Activated effector memory CD4-positive, alpha-beta T cell treated with anti-CD3 and anti-CD28 coated beads, Interleukin-2, amount 50 U/mL, for 16 hours (primary cell): ENCODE measurements at places on chromosomes 5 and 9.

DNA sequence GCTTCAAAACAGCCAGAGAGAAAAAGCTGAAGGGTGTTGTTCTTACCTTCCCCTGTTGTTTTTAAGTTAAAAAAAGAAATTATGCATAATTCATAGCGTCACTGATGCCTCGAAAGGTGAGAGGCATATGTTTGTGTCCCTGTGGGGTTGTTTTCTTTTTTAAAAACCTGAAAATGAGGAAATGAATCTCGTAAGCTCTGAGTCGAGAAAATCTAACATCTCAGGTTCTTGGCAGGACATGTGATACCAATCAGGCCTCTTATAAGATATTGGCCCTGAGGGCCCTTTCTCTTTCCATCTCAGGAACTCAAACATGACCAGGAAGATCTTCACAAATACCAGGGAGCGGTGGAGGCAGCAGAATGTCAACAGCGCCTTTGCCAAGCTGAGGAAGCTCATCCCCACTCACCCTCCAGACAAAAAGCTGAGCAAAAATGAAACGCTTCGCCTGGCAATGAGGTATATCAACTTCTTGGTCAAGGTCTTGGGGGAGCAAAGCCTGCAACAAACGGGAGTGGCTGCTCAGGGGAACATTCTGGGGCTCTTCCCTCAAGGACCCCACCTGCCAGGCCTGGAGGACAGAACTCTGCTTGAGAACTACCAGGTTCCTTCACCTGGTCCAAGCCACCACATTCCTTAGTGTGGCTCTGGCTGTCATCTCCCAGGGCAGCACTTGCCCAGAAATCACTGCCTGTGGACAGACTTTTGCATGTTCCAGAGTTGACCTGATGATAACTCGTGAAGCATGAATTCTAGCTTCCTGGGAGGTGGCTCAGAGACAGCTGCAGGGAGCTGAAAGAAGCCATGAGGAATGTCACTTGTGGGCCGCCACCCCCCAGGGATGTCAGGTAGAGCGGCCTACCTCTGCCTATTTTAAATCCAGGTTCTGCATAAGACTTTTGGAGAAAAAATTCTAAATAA is at the start of gene TAL2:
TSS of gene TAL2 (plus strand) at position 274 of the 921 bp plus-strand sequence. CDS start at position 314, 40 bp downstream.
- DNase-seq, result no peak

GRCh38 chr5:149424371-149425315 is 45.6 kb upstream of the IL17B start:
- no peak for DNase-seq

DNA sequence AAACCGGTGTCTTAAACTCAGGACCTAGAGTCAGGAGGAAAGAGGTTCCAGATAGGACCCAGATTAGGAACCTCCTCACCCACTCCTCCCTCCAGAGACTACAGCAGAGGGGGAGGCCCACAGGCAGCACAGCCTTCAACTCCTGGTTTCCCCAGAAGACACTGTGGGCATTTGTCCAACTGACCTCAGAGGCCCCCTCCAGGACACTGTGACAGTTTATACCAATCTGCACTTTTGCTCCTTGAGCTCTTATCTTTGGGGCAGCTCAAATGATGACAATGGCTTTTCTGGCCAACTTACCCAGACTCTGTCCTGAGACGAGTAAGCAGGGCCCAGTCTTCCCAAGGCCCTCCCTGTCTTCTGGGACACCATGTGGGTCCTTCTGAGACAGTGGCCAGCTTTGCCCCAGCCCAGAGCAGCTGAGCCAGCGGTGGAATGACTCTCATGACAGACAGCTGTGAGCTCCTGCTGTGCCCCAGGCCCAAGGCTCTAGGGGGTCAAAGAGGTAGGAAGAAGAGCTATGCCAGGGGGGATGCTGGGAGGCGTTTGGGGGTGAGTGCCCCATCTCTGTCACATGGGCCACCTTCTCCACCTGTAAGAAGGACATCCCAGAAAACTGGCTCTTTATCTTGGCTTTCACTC is 14.3 kb downstream of the OR2V2 start:
- DNase-seq, result no peak

GRCh38 chr9:3035579-3036332 is 191.9 kb upstream of the PUM3 start:
- DNase-seq, result no peak

DNA sequence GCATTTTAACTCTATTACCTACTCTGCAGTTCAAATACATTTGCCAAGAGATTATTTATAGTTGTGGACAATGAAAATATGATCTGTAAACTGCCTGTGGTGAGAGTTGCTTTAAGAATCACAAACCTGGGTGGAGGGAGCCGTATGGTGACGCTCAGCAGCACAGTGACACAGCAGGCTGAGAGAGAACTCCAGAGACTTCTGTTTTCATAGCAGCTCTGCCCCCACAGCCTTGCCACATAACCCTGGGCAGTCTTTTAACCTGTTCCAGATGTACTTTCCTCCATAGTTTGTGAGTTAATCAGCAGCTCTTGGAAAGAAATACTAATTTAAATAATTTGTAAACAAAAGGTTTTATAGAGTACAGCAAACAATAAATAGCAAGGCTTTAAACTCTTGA is 450.5 kb downstream of the ELAVL2 start:
- DNase-seq, result no peak

- DNase-seq, result no peak
These were observed 8.0 kb downstream of the PCDH1 start for GRCh38 chr5:141870228-141870627.

DNA sequence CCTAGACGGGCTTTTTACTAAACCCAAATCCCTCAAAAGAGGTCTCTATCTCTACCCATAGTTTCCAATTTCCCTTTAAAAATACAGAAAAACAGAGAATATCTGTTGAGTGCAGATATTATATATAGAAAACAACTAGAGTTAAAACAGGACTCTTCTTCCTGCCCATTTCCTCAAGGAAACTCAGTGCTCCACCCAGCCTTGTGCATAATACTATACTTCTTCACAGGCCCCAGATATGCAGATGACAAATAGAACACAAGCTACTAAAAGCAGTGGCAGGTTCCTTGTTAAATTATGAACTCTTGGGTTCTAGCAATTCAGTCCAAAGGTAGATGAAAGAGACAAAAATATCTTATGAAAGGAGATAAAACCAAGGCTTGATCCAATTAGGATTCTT is 200.2 kb downstream of the TSSK1B start:
- no peak for DNase-seq

GRCh38 chr9:101668421-101668820 is 70.0 kb downstream of the GRIN3A start:
- DNase-seq, result no peak

DNA sequence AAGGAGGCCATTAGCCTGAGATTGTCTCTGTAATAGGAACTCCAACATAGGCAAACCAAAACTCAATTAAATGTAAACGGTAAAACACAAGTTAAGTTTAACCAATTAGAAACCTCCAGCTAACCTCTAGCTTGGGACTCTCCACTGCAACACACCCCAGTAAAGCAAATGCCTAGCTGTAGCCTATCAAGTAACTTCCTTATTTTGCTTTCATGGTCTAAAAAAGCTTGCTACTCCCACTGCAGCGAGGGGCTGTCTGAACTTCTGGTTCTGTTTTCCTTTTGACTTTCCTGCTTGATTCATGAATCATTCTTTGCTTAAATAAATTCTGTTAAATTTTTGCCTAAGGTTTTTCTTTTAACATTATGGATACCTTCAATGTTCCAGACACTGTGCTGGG is 24.4 kb upstream of the C5orf46 start:
- no peak for DNase-seq

- no peak for DNase-seq
These were observed 179.4 kb downstream of the PPP2R2B start for GRCh38 chr5:146699138-146699537.

GRCh38 chr9:105858006-105858690 is 163.8 kb downstream of the TMEM38B start:
- no peak for DNase-seq

DNA sequence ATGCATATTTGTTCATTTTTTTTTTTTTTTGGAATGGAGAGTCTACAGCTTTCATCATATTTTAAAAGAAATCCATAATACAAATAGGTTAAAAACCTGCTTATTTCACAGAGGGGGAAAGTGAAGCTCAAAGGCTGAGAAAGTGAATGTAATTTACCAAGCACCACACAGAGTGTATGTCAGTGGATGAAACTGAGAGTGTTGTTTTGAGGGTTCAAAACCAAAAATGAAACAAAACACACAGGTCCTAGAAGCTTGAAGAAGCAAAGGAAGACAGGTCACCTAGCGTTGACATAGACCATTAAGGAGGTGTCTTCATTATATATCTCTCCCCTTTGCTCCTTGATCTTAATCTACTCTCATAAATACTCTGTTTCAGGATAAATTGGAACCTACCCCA is 7.5 kb downstream of the NMUR2 start:
- no peak for DNase-seq

- DNase-seq, result no peak
These were observed at the start of gene LURAP1L for GRCh38 chr9:12774861-12775678. TSS of gene LURAP1L (plus strand) at chr9:12775020. CDS start at chr9:12775716, 696 bp downstream.

DNA sequence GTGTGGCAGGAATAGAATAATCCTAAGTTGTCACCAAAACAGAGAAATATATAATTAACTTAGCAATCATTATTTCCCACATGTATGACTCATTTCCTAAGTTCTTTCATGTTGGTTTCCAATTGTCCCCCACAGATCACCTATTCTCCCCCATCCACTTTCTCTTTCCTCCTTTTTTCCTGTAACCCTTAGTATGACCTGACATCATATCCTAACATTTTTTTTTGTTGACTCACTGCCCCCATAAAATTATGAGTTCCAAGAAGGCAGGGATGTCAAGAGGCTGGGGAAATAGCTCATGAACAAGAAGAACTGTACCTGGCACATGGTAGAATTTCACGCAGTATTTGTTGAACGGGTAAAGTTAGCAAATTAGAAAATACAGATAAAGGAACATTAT is 186.7 kb downstream of the DCP2 start:
- DNase-seq, result no peak

GRCh38 chr5:124079062-124079461 is 567.1 kb downstream of the CSNK1G3 start:
- no peak for DNase-seq

GRCh38 chr5:122559676-122560075 is 215.2 kb upstream of the SNX2 start:
- DNase-seq, result no peak

- DNase-seq, result no peak
These were observed 567.7 kb downstream of the CAAP1 start for GRCh38 chr9:26324786-26325443.

DNA sequence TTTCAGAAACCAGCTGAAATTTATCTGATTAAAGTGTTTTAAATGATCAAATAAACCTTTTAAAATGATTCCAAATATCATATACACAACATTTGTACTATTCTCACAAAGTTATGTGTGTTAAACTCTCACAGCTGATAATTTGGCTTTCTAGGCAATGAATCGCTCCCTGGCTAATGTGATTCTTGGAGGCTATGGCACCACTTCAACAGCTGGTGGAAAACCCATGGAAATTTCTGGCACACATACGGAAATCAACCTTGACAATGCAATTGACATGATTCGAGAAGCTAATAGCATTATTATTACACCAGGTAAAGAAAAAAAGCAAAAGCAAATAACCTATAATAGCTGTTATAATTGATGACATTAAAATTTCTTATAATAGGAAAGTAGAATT is 72.4 kb downstream of the NNT start:
- no peak for DNase-seq

DNA sequence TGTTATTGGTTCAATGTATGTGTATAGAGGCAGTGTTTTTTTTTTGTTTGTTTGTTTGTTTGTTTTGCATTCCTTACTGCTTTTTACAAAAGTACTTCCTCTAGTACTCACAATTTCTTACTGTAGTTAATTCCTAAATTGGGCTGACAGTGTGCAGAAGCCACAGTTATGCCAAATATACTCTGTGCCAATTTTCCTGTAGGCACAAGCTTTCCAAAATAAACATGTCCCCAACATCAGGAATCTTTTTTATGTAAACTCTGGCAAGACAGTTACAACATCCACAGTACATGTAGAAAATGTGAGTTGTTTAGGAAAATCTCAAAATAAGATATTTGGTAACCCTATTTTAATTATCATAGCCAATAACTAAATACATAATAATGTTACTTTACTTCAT is 161.6 kb upstream of the TSLP start:
- DNase-seq, result no peak

DNA sequence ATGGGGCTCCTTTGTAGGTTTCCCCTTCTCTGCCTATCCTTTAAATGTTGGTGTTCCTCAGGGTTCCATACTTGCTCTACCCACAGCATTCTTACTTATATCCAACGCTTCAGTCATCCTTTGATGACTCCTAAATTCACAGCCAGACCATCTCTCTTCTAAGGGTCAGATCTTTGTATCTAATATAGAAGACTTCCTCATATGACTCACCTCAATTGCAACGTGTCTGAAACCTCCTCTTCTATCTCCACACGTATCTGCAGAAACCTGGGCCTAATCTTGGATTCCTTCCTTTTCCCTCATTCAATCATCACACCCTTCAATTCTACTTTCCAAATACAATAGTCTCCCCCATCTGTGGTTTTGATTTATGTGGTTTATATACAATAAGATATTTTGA is 68.3 kb downstream of the HMGCR start:
- no peak for DNase-seq

DNA sequence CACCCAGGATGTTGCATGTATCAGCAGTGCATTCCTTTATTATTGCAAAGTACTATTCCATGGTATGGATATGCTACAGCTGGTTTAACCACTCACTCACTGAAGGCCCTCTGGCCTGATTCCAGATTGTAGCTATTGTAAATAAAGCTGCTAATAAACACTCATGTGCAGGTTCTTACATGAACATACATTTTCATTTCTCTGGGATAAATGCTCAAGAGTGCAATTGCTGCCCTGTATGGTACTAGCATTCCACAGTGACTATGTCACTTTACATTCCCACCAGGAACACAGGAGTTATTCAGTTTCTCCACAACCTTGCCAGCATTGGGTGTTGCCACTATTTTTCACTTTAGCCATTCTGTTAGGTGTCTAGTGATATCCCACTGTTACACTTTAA is 267.6 kb downstream of the SPOCK1 start:
- no peak for DNase-seq

- no peak for DNase-seq
These were observed 287.1 kb downstream of the TENT4A start for GRCh38 chr5:7000310-7000709.

DNA sequence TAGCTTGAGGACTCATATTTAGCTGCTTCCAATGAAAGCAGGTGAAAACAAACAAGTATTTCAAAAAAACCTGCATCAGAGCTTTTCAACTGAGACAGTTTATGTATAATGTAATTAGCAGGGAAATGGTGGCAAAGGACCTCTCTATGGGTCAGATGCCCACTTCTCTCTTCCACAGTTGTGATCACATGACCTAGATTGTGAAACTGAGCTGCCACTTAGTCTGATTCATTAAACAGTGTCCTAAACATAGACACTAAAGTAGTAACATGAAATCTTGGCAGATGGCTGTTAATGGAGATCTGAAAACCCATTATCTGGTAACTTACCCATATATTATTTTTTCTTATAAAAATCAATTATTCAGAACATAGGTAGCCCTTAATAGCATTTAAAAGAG is 663.6 kb upstream of the RIOK2 start:
- DNase-seq, result no peak

- no peak for DNase-seq
These were observed 53.4 kb downstream of the PUM3 start for GRCh38 chr9:2790466-2790865.

- DNase-seq, result no peak
These were observed 108.7 kb upstream of the SHB start for GRCh38 chr9:38177680-38178079.

- DNase-seq, result no peak
These were observed 40.5 kb upstream of the MYO10 start for GRCh38 chr5:16976625-16977008.

- DNase-seq, result no peak
These were observed 40.5 kb downstream of the CDO1 start for GRCh38 chr5:115775999-115776398.
